ENCODE measurements at places on chromosomes 6 and 20.

DNA sequence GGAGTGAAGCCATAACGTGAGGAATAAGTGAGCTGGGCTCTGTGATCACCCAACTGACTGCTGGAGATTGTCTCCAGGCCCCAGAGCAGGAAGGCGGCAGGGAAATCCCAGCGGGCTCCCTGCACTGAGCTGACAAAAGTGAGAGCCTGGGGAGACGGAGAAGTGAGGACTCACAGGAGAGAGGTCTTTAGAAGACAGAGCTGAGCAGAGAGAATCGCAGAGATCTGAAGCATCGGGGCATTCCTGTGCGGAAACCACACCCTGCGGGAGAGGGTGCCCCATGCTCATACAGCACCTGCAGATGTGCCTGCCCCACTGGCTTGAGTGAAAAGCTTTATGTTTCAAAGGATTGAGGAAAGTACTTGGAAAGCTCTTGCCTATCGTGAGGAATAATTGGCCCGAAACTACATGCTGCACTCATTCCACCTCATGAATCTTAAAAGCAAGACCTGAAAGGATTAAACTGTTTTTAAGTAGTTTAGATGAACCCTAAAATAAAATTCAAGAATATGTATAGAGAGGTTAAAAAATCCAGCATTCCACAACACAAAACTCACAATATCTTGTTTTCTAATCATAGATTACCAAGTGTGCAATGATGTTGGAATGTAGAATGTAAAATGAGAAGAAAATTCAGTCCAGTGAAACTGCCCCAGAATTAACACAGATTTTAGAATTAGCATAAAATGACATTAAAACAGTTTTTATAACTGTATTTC is 17.7 kb upstream of the THBS2 start:
- DNase-seq: no peak

DNA sequence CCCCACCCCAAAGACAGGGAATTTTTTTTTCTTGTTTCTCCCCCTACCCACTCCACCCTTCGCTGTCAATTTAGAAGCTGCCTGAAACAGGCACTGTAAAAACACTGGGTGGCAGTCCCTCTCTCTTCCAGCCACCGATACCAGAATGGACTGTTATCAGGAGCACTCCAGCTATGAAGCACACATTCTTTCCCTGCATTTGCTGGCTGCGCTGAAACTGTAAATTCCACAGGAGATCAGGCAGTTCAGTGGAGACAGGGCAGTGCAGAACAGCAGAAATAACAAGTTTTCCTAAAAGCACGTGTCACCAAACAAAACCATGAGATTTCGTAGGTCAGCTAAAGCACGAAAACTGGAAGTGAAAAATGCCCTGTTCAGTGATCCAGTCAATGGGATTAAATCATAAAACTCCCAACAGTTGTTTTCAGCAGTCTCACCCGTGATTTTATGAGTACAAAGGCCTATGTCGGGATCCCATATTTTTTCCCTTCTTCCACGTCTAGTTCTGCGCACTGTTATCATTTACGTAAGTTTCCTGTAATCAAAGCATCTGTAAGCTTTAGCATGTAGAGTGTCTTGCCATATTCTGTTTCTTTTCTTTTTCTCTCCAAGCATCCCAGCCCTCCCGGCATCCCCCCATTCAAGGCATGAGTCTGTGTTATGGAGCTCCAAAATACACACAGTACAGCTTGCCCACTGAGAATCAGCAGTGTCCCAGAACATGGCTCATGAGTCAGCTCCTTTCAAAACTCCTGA is 359.9 kb upstream of the EPHA7 start:
- peak; percentile 3 for DNase-seq

DNA sequence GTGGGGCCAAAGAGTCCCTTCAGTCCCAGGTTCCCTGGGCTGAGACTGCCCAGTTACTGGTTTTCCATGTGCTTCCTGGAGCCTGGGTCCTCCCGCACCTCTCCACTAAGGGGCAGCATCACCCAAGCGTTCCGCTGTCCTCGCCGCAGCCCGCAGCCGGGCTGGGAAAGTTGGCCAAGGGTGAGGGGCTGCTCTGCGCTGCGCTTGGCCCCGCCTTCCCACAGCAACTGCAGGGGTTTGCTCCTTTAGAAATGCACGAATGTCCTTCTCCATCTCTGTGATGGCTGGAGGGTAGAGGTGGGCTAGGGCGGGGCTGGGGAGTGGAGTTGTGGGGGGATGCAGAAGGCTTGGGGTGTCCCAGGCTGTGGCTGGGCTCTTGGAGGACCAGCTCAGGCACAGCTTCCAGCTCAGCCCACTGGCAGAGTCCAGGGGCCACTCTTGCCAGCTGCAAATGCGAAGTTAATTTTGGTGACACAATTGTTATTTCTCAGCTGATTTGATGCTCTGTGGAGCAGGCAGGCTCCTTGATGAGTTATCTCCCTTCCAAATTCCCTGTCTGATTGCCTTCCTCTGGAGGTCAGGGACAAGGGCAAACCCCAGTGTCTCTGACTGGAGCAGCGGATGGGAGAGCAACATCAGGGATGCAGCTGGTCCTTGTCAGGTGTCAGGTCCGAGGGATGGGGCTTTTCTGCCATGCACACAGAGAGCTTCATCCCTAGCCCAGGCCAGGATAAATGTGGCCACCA is 63.2 kb downstream of the NOL4L start:
- peak; percentile 50 for DNase-seq

DNA sequence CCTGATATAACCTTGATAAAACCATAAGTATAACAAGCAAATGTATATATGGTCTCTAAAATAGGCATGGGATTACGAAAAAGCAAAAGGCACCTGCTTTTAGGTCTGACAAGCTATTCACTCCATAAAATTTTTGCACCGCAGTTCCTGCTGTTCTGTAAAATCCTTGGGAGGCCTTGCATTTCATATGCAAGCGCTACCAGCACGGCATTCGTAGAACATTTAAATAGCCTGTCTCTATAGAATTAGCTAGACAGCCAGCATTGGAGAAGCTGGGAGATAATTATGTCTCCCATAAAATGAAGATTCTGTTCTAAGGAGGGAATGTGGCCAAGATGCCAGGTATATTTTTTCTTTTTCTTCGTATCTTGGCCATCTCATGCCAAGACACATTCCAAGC is 64.5 kb upstream of the ATXN1 start:
- no peak for DNase-seq

GRCh38 chr6:133040094-133040802 is 200.9 kb upstream of the EYA4 start:
- peak; percentile 13 for DNase-seq

GRCh38 chr6:145132709-145133108 is 602.6 kb downstream of the EPM2A start:
- no peak for DNase-seq

Data from NCI-H460 (cell line).